Astrocyte of the cerebellum (primary cell): ENCODE measurements at places on chromosomes 7 and 10.

GRCh38 chr7:14197280-14197679, 207.8 kb upstream of the ETV1 start:
- peak; percentile 9 for DNase-seq

GRCh38 chr7:33982425-33982786, 77.1 kb downstream of the BMPER start:
- no peak for DNase-seq

DNA sequence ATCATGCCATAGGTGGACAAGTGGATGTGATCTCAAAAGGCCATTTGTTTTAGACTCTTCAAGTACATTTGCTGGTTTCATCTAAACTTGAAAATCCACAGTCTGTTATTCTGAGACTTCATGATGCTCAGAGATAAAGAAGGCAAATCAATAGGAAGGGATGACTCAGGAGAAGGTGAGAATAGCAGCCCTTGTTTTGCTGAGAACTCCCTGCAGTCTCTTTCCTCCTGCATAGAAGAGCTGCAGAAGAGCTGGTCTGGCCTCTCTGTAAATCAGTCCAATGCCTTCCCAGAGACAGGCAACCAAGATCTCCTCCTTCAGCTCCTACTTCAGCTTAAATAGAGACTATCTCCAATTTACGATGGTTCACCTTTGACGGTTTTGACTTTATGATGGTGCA, 4.0 kb upstream of the BAIAP2L1 start:
- no peak for DNase-seq

GRCh38 chr10:132941640-132942051, 724 bp downstream of the CFAP46 start:
- DNase-seq = no peak

- no peak for DNase-seq
Observed at GRCh38 chr7:68904630-68905029, 693.6 kb upstream of the AUTS2 start.
